ENCODE measurements at places on chromosomes 11 and 22.

DNA sequence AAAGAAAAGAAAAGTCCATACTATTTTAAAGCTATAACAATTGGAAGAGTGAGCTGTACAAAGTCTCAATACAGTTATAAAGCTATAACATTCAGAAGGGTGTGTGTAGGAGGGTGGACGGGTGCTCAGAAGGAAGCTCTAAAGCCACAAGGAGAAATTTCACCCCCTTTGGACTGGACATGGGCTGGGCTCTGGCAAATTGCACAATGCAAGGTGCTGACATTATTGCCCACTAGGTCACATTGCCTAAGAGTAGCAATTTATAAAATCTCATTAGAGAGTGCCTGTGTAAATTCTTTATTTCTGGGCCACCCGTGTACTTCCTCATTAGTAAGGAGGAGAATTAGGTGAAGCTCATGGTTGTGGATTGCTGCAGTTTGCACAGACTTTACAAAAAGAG is 5.7 kb upstream of the APOBEC3A start:
- no peak for DNase-seq

DNA sequence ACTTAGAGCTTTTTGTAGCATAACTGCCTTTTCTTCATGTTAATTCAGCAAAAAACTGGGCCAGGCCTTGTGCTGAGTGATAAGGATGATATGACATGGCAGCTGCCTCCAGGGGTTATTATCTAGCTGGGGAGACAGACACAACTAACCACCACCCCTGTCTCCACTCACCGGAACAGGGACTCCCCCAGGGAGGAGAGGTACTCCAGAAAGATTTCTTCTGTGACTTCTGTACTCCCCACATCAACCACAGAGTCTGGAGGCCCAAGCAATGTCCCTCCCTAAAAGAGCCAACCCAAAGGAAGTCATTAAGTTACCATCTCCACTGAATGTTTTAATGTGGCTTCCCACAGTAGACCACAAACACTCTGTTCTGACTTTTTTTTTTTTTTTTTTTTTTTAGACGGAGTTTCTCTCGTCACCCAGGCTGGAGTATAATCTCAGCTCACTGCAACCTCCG is 14.3 kb upstream of the PMM1 start:
- no peak for DNase-seq

DNA sequence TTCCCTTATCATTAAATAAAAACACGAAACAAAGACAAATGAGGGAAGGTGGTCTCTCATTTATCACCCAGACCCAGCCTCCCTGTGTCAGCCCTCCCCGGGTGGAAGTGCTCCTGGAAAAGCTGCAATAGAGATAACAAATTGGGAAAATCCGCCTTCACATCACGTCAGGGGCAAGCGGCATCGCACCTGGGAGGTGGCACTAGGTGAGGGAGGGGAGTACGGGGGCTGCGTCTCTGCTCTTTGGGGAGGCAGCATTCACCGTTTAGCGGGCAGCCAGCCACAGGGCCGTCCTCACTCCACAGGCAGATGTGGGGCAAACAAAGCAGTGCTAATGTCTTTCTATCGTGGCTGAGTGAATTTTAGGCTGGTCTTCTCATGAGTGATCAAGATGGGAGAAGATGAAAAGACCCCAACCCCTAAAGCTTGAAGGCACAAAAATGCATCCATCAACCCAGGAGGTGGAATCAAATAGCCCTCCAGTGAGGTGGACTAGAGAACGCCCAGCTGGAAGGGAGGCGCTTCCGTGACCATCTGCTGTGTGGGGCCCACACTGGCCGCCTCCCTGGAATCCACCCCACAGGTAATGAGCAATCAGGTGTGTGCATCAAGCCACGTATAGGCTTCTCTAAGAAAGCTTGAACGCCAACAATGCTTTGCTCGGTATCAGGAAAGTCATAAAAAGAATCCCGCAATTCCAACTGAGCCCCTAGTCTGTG is 629.5 kb downstream of the BRD1 start:
- no peak for DNase-seq

GRCh38 chr22:34587357-34588356 is 478.3 kb upstream of the ISX start:
- no peak for DNase-seq

- no peak for DNase-seq
Measured at GRCh38 chr11:36375353-36376008, 79.4 kb downstream of the PRR5L start.

GRCh38 chr11:46948378-46949131 is 12.0 kb downstream of the CSTPP1 start:
- DNase-seq = no peak

DNA sequence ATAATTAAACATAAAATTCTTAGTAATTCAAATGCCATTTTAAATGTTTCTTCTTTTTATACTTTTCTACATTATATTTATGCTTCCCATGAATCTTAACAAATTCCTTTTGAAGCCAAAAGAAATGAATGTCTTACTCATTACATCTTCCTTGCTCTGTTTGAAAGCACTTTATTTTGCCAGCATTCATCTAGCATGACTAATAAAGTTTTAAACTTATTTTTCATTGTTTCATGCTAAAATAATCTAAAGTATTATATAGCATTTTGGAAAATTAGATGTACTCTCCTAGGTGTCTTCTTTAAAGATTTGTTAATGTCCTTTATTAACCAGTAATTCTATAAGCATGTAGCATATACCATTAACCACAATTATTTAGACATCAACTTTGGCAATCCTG is 9.7 kb upstream of the PIWIL4 start:
- no peak for DNase-seq

DNA sequence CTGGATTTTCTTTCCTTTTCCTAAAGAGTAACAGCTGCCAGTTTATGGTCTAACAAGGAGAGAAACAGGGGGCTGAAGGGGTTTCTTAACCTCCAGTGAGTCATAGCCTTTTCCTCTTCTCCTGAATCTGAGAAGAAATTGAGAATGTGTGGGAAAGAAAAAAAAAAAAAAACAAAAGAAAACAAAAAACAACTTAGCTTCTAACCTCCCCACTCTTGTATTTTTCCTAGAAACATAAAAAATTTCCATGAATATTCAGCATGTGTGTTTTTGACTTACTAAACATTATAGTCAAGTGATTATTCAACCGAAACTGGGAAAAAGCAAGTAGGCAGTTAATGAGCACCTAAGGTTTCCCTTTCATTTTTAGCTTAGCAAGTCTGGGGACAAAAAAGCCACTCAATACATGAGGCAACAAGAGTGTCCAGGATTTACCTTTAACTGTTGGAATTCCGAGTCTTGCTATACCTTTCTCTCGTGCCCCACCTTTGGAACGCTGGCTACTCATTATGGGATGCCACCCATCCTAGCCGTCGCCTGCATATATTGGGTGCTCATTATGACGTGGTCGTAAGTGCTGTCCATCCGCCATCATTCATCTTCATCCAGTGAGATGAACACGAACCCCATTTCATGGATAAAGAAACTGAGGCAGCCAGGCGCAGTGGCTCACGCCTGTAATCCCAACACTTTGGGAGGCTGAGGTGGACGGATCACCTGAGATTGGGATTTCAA is 2.4 kb downstream of the ASPHD2 start:
- DNase-seq = no peak

- no peak for DNase-seq
Measured at GRCh38 chr11:27914080-27914479, 193.9 kb downstream of the KIF18A start.

DNA sequence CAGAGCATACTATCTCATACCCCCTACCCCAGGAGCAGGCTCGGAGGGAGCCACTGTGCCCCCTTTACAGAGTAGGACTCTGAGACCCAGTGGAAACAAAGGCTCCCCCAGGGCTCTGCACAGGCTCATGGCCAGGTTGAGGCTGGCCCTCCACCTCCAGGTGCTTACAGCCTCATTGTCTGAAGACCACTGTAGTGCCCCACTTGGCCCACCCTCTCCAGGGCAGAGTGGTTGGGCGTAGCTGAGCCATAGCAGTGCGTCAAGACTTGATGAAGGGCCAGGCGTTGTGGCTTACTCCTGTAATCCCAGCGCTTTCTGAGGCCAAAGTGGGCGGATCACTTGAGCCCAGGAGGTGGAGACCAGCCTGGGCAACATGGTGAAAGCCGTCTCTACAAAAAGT is 1.7 kb downstream of the ANKRD13D start:
- DNase-seq = no peak

- no peak for DNase-seq
Measured at GRCh38 chr22:48943567-48944432, 883.9 kb downstream of the BRD1 start.

DNA sequence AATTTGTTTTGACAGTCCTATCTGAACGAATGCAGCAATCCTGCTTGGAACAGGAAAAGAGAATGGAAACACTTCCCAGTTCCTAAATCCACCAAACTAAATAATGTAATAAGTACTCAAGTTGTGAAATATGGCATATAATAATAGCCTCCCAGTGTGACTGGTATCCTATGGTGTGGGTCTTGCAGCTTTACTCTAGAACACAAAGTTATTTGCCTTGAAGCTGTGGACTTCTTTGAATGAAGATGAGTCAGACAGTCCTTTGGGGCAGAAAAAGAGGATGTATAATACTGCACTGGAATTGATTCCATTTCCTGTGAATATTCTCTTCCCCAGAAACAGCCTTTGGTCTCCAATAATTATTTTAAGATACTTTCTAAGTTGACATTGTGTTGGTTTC is 887.0 kb downstream of the KCNA4 start:
- no peak for DNase-seq

GRCh38 chr22:43298062-43298801 is 44.9 kb downstream of the SCUBE1 start:
- DNase-seq = no peak

DNA sequence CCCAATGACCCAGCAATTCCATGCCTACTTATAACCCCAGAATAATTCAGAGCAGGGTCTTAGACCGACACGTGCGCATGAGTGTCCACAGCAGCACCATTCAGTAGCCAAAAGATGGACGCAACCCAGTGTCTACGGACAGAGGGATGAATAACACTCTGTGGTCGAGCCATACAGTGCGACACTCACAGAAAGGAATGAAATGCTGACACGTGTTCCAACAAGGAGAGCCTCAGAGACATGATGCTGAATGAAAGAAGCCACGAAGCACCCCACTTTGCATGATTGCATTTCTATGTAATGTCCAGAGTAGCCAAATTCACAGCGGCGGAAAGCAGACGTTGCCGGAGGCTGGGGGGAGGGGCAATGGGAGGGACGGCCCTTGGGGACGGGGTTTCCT is 134.4 kb downstream of the CTTN start:
- no peak for DNase-seq

- no peak for DNase-seq
Measured at GRCh38 chr11:71075871-71076420, 176.4 kb downstream of the SHANK2 start.

- no peak for DNase-seq
Measured at GRCh38 chr11:70586261-70587074, 188.1 kb downstream of the CTTN start.

DNA sequence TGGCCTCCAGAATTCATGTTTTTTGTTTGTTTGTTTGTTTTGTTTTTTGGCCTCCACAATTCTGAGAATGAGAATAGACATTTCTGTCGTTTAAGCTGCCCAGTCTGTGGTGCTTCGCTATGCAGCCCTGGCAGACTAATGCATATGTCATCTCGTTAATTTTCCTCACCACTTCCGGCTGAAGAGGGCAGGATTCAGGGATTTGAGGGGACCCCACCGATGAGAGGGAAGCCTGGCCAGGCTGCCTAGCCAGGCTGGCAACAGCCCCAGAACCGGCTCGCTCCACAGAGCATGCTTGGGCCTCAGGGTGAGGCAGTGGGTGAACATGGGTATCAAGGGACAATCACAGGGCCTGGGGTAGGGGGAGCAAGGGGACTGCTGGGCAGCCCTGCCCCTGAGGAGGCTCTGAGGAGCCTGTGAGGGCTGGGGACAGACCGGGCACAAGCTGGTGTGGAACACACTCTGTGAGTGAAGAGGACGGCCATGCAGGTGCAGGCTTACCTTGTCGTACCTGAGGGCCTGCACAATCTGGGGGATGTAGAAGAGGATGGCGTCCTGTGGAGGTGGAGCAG is 47.8 kb upstream of the SERPIND1 start:
- DNase-seq = no peak

GRCh38 chr22:28179392-28179791 is 260.3 kb upstream of the PITPNB start:
- DNase-seq = no peak

DNA sequence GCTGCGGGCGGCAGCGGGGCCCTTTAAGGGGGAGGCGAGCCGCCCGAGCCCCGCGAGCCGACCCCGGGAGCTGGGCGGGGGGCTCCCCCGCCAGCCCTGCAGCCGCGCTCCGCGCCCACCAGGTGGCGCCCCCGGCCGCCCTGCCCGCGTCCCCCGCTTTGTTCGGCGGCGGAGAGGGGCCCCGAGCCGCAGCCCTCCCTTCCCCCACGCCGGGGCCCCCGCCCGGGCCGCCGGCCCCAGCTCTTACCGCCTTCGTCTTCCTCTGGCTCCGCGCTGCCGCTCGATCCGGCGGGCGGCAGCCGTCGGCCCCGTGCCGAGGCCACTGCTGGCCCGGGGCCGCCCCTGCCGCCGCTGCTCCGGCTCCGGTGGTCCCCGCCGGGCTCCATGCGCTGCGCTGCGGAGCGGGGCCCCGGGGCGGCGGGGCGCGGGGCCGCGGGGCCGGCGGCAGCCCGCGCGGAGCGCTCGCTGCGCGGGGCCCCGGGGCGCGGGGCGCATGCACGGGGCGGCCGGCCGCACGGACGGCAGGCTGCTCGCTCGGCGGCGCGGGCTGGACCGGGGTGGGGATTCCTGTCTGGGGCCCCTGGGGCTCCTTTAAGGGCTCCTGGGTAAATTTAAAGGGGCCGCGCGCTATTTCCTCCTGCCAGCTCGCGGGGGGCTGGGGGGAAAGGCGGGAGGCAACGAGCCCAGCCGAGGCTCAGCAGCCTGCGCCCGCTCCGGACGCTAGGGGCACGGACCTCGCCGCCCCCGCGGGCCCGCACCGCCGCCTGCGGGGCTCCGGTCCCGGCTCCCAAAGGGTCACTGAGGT is at the start of gene ZFTA:
Gene ZFTA (minus strand): TSS at position 539 of the 805 bp plus-strand sequence. CDS start 153 bp downstream, at position 386.
- peak; percentile 54 for DNase-seq

- no peak for DNase-seq
Measured at GRCh38 chr22:30214703-30215407, 31.7 kb downstream of the LIF start.

GRCh38 chr11:74400606-74401005 is 2.4 kb upstream of the PGM2L1 start:
- DNase-seq = no peak

- DNase-seq = no peak
Measured at GRCh38 chr22:43811777-43812148, 342 bp downstream of the EFCAB6 start.

- DNase-seq = no peak
Measured at GRCh38 chr22:44693756-44694155, 8.2 kb upstream of the PRR5 start.

- no peak for DNase-seq
Measured at GRCh38 chr22:30186510-30186909, 60.0 kb downstream of the LIF start.

DNA sequence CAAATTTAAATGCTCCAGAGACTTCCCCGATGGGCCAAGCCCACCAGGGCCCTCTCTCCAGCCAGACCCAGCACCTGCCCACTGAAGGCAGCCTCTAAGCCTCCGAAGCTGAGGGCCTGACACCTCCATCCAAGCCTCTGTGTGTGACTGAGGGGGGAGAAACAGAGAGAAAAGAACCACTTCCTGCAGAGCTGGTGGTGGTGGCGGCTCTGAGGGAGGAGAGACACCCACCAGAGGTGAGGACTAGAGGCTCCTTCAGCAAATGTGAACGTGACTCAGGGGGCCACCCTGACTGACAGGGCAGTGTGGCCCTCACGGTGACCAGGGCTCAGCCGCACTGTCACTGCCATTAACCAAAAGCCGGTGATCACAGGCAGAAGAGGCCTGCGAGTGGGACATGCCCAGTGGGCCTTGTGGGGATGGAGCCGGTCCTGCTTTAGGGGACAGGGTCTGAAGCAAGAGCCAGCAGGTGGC is 31.0 kb upstream of the CD5 start:
- no peak for DNase-seq

All from activated T-cell treated with anti-CD3 and anti-CD28 coated beads for 4 hours (primary cell).